ENCODE measurements at places on chromosomes 2 and 18. TPM values are rescaled to one million over a fixed set of nuclear protein-coding genes. Genes with fewer than 3 reads are reported as not detected.
A peak's percentile ranks its signal among the peaks of the same experiment; 100 is the strongest.

DNA sequence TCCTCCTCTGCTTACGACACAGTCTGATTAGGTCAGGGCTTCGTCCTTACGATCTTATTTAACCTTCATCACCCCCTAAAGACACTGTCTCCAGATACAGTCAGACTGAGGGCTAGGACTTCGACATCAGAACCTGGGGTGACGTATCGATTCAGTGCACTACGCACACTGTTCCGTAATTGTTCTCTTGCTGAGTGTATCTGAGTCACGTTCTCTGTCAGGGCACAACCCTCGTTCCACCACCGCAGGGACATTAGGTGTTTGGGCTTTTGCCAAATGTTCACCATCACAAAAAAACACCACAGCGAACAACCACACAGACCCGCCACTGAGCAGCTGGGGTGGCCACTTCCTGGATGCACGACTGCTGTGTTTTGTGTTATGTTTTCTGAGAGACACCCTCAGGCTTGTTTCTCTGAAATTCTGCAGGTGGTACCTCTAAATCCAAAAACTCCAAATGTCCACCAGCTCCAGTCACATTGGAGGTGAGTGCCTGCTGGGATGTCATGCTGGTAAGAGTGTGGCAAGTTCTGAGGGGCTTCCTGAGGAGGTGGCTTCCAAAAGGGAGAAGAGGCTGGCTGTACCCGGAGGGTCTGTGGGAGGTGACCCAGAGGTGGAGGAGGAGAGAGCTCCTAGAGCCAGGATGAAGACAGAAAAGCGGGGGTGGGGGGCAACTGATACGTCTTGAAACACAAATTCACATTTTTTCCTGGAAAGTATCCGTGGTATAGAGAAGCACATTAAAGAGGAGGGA is 66.6 kb downstream of the ADNP2 start:
- H3K4me1 ChIP-seq: peaks cover 7% of the 10 kb centered on the region
- peaks cover 7% of the 10 kb centered on the region for H3K27me3 ChIP-seq
- no peak for DNase-seq
- no peak overlapping the region for H3K27ac ChIP-seq
- H3K4me3 ChIP-seq: no peak overlapping the region
- no peaks in the 10 kb centered on the region for H3K36me3 ChIP-seq

- H3K27me3 ChIP-seq: no peaks in the 10 kb centered on the region
- H3K4me1 ChIP-seq: peaks cover 11% of the 10 kb centered on the region
- no peak overlapping the region for H3K4me3 ChIP-seq
- H3K27ac ChIP-seq: no peak overlapping the region
- H3K36me3 ChIP-seq: no peaks in the 10 kb centered on the region
Measured at GRCh38 chr2:234971496-234971895, 19.7 kb downstream of the SH3BP4 start.

The SMAD4 gene
- total RNA-seq: 97.8 TPM

GRCh38 chr2:210072922-210073509 is 70.6 kb downstream of the RPE start:
- no peak overlapping the region for H3K4me3 ChIP-seq
- H3K27ac ChIP-seq: no peak overlapping the region
- no peaks in the 10 kb centered on the region for H3K27me3 ChIP-seq
- H3K36me3 ChIP-seq: no peaks in the 10 kb centered on the region
- no peak for DNase-seq

DNA sequence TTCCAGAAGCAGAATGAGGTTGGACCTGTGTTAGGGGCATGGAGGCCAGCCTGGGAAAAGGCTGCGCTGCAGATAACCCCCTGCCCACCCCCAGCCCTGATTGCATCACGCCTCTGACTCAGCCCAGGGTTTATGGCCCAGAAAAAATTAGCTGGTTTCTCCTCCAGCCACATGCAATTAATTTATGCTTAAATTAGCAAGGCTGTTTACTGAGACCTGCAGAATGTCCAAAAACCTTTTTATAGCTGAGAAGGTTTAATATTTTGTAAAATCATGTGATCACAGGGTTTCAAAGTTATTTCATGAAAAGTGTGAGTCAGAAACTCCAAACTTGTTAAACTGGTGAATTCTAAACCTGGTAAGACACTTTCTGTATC is 123.1 kb upstream of the HDAC4 start:
- DNase-seq: no peak
- no peak overlapping the region for H3K4me3 ChIP-seq
- no peaks in the 10 kb centered on the region for H3K4me1 ChIP-seq
- H3K27ac ChIP-seq: no peak overlapping the region

DNA sequence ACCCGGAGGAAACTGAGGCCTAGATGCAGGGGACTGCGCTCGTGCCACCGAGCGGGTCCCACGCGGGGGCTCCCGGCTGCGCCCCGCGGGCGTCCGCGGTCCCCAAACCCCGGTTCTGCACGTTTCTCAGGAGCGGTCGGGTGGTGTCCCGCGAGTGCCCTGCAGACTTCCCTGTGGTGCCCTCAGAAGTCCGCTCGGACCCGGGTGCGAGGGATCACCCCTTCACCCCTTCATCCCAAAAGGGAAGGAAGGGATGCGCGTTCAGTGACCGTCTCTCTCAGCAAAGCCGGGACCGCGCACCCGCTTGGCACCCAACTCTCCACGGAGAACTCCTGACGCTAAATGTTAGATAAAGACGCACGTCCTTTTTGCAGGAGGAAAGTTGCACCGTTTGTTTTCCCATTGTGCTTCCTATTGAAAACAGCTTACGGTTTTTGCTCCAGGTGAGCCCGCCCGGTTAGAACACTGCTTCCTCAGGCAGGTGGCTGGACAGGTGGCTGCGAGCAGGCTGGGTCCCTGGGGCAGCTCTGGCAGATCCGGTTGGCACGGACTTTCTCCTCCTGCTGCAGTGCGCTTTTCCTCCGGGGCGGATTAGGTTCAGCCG is 779 bp downstream of the DGKD start:
- peak; percentile 59 for DNase-seq
- peak overlapping the region; percentile 49 for H3K27ac ChIP-seq
- no peaks in the 10 kb centered on the region for H3K36me3 ChIP-seq
- H3K4me1 ChIP-seq: peaks cover 45% of the 10 kb centered on the region
- peak overlapping the region; percentile 75 for H3K4me3 ChIP-seq

All from lower lobe of right lung (tissue), 2 donors.